Sigmoid colon (tissue), 7 donors: ENCODE measurements at places on chromosomes 3 and 15. TPM values are rescaled to one million over a fixed set of nuclear protein-coding genes. Genes with fewer than 3 reads are reported as not detected.

- no peak overlapping the region for H3K4me3 ChIP-seq
- H3K27me3 ChIP-seq: no peaks in the 10 kb centered on the region
- peak overlapping the region; percentile 70 for H3K27ac ChIP-seq
Observed at GRCh38 chr3:124837730-124838186, 49.4 kb downstream of the ITGB5 start.

DNA sequence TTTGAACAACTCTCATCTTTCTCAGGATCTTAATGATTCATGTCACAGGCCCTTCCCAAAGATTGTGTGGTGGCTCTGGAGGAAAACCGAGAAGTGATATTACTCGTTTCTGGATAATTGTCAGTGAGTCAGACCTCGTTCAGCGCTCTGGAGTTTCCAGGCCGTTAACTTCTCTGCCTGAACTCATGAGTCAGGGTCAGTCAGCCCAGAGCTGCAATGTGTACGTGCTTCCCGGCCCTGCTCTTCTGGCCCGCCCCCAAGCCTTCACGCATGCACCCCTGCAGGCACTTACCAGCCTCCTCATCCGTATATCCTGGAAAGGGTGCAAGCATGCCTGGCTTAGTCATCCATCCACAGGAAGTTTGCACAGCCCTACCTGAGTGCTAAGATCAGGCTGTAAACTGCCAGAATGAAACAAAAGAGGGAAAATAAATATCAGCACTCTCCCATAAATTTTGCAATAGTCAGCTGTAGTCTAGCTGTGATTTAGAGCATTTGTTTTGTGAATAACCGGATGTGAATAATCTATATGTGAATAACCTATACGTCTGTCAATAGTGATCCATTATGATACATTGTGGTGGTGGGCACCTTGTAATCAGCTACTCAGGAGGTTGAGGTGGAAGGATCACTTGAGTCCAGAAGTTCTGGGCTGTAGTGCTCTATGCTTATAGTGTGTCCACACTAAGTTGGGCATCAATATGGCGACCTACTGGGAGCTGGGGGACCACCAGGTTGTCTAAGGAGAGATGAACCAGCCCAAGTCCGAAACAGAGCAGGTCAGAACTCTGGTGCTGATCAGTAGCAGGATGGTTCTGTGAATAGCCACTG, 35.3 kb upstream of the SEMA4B start:
- H3K36me3 ChIP-seq: no peaks in the 10 kb centered on the region
- peak overlapping the region; percentile 84 for H3K27ac ChIP-seq
- peaks cover 14% of the 10 kb centered on the region for H3K4me1 ChIP-seq
- no peaks in the 10 kb centered on the region for H3K27me3 ChIP-seq
- H3K4me3 ChIP-seq: no peak overlapping the region
- peak; percentile 82 for DNase-seq

- no peaks in the 10 kb centered on the region for H3K27me3 ChIP-seq
- H3K4me1 ChIP-seq: peaks cover 46% of the 10 kb centered on the region
- H3K4me3 ChIP-seq: no peak overlapping the region
- no peak overlapping the region for H3K27ac ChIP-seq
- no peaks in the 10 kb centered on the region for H3K36me3 ChIP-seq
Observed at GRCh38 chr3:143831994-143832393, 16.3 kb downstream of the SLC9A9 start.

DNA sequence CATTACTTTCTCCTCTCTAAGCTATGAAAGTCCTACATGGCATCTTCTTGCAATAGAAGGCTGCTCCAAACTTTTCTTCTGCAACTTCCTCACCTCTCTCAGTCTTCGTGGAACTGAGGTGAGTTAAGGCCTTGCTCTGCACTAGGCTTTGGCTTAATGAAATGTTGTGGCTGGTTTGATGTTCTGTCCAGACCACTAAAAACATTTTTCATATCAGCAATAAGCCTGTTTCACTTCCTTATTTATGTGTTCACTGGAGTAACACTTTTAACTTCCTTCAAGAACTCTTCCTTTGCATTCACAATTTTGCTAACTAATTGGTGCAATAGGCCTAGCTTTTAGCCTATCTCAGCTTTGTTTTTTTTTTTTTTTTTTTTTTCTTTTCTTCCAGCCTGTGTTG, 335.3 kb upstream of the NECTIN3 start:
- no peak for DNase-seq
- no peaks in the 10 kb centered on the region for H3K4me1 ChIP-seq
- H3K27me3 ChIP-seq: no peaks in the 10 kb centered on the region
- no peak overlapping the region for H3K27ac ChIP-seq
- H3K36me3 ChIP-seq: no peaks in the 10 kb centered on the region

The PRR20G gene
- not detected for total RNA-seq

The ELL3 gene
- 6.4 TPM for total RNA-seq

DNA sequence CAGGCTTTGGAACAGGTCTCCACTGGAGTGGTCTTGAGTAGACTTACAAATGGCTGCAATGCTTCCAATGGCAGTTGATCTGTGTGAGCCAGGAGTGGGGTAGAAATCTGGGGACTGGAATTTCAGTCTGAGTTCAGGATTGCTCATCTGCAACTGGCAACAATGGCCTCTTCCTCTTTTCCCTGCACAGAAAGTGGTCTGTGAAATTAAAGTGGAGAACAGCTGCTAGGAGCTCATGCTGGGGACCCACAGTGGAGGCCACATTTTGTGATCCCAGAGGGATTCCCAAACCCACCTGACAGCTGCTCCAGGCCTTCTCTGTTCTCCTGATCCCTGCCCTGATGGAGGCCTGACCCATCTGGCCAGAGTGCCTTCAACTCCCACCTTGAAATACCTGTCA, 49.6 kb downstream of the CEMIP start:
- H3K4me3 ChIP-seq: no peak overlapping the region
- H3K36me3 ChIP-seq: no peaks in the 10 kb centered on the region

DNA sequence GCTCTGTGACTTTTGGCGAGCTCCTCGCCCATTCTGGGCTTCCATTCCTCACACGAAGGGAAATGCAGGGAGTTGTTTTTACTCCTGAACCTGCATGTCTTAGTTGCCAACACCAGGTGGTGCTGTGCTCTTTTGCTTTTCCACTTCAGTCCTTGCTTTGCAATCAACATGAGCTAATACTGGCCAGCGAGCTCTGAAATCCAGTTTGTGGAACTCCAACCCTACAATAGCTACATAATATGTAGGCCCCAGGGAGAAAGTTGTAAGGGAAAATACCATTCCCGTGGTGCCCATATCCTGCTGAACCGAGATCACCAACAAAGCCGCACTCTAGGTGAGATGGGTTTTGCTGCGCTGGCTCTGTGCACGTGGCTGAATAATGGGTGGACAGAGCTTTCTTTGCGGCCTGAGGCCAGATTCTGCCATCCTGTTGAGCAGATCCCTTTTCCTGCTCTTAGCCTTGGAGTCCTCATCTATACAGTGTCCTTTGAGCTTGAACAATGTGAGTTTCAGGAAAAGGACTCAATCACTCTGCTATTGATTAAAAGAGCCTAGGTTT, 25.0 kb downstream of the LSM3 start:
- H3K27ac ChIP-seq: peak overlapping the region; percentile 22
- H3K27me3 ChIP-seq: no peaks in the 10 kb centered on the region
- DNase-seq: peak; percentile 83
- H3K4me1 ChIP-seq: no peaks in the 10 kb centered on the region

DNA sequence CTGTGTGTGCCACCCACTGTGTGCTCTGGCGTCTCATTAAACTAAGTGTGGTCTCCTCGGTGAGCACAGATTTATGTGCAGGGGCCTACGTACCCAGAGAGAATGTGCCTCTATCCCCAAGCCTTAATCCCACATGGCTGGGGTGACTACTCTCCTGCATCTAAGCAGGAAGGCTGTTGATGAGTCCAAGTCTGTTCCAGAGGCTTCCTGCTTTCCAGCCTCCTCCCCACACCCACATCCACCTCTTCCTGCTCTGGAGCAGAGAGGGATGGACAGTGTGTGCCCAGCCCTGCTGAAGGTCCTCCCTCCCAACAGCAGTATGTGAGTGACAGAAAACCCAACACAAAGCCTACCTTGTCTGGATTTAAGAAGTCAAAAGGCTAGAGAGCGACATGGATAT, 38.8 kb upstream of the BCL2L10 start:
- no peak overlapping the region for H3K4me3 ChIP-seq
- no peak overlapping the region for H3K27ac ChIP-seq
- DNase-seq: no peak
- peaks cover 34% of the 10 kb centered on the region for H3K36me3 ChIP-seq
- H3K27me3 ChIP-seq: no peaks in the 10 kb centered on the region
- H3K4me1 ChIP-seq: no peaks in the 10 kb centered on the region

- peaks cover 21% of the 10 kb centered on the region for H3K4me1 ChIP-seq
- H3K27ac ChIP-seq: no peak overlapping the region
- peak overlapping the region; percentile 2 for H3K4me3 ChIP-seq
- no peaks in the 10 kb centered on the region for H3K36me3 ChIP-seq
- peaks cover 4% of the 10 kb centered on the region for H3K27me3 ChIP-seq
Observed at GRCh38 chr3:46892285-46893145, 15.0 kb downstream of the PTH1R start.

- DNase-seq: no peak
- no peak overlapping the region for H3K27ac ChIP-seq
- H3K4me3 ChIP-seq: no peak overlapping the region
- H3K27me3 ChIP-seq: no peaks in the 10 kb centered on the region
Observed at GRCh38 chr3:28768439-28768838, 419.8 kb upstream of the AZI2 start.

The GOLGA8T gene
- 0.49 TPM for total RNA-seq

- no peaks in the 10 kb centered on the region for H3K4me1 ChIP-seq
- peak overlapping the region; percentile 63 for H3K27ac ChIP-seq
- H3K27me3 ChIP-seq: no peaks in the 10 kb centered on the region
- H3K36me3 ChIP-seq: no peaks in the 10 kb centered on the region
- H3K4me3 ChIP-seq: no peak overlapping the region
Observed at GRCh38 chr3:34263101-34263621, 464.7 kb downstream of the PDCD6IP start.

The CGNL1 gene
- 1.9 TPM for total RNA-seq

The GUCA1C gene
- total RNA-seq: not detected

The TEX55 gene
- total RNA-seq: not detected

The GRAMD1C gene
- 3.6 TPM for total RNA-seq

- no peak for DNase-seq
- no peak overlapping the region for H3K4me3 ChIP-seq
- no peaks in the 10 kb centered on the region for H3K36me3 ChIP-seq
- H3K4me1 ChIP-seq: no peaks in the 10 kb centered on the region
- no peaks in the 10 kb centered on the region for H3K27me3 ChIP-seq
- no peak overlapping the region for H3K27ac ChIP-seq
Observed at GRCh38 chr3:139299261-139300132, 44.3 kb upstream of the MRPS22 start.
